Lung (tissue), 17 donors: ENCODE measurements at places on chromosomes 16 and 17. TPM values are rescaled to one million over a fixed set of nuclear protein-coding genes. Genes with fewer than 3 reads are reported as not detected.

B9D1 gene
- total RNA-seq = 47.9 TPM

EIF3CL gene
- 56.8 TPM for total RNA-seq

P2RX1 gene
- total RNA-seq = 4.6 TPM

ACSM3 gene
- total RNA-seq = 23.0 TPM

GRCh38 chr17:52201767-52202519, 43.4 kb upstream of the CA10 start:
- H3K27ac ChIP-seq = no peak overlapping the region
- no peak for DNase-seq
- H3K4me3 ChIP-seq = no peak overlapping the region
- H3K27me3 ChIP-seq = no peaks in the 10 kb centered on the region
- H3K4me1 ChIP-seq = no peaks in the 10 kb centered on the region
- H3K36me3 ChIP-seq = no peaks in the 10 kb centered on the region

- H3K4me1 ChIP-seq = no peaks in the 10 kb centered on the region
- peak; percentile 77 for DNase-seq
These were observed 16.7 kb downstream of the GNGT2 start for GRCh38 chr17:49193513-49194296.

- H3K27ac ChIP-seq = no peak overlapping the region
- H3K4me1 ChIP-seq = no peaks in the 10 kb centered on the region
- H3K27me3 ChIP-seq = no peaks in the 10 kb centered on the region
- peak; percentile 17 for DNase-seq
These were observed 22.6 kb downstream of the SCNN1B start for GRCh38 chr16:23324727-23325126.

DNA sequence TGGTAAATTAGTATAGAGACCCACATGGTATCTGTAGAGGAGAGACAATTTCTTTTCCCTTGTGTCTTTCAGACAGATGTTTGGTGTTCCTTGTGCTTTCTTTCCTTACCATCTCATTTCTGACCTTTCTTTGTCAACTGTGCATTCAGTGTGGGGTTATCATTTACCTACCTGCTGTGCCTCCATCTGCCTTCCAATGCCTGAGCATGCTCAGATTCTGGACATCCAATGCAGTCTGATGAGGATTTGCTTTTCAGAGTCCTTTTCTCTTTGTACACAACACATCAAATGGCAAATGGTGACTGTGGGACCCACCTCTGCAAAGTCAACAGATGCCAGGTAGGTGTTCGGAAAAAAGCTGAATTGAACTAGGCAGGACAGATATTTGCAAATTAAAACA, 364.8 kb downstream of the CA10 start:
- no peaks in the 10 kb centered on the region for H3K4me1 ChIP-seq
- no peaks in the 10 kb centered on the region for H3K27me3 ChIP-seq
- no peak for DNase-seq
- H3K4me3 ChIP-seq = no peak overlapping the region
- no peak overlapping the region for H3K27ac ChIP-seq

GRCh38 chr17:58913971-58914769, 158.5 kb downstream of the PPM1E start:
- H3K4me3 ChIP-seq = no peak overlapping the region
- H3K4me1 ChIP-seq = no peaks in the 10 kb centered on the region
- H3K36me3 ChIP-seq = no peaks in the 10 kb centered on the region
- H3K27ac ChIP-seq = no peak overlapping the region

- H3K36me3 ChIP-seq = peaks cover 5% of the 10 kb centered on the region
- H3K27ac ChIP-seq = peak overlapping the region; percentile 98
- peaks cover 17% of the 10 kb centered on the region for H3K4me1 ChIP-seq
- H3K27me3 ChIP-seq = no peaks in the 10 kb centered on the region
These were observed 1.5 kb upstream of the SRCAP start for GRCh38 chr16:30697264-30698138.

DNA sequence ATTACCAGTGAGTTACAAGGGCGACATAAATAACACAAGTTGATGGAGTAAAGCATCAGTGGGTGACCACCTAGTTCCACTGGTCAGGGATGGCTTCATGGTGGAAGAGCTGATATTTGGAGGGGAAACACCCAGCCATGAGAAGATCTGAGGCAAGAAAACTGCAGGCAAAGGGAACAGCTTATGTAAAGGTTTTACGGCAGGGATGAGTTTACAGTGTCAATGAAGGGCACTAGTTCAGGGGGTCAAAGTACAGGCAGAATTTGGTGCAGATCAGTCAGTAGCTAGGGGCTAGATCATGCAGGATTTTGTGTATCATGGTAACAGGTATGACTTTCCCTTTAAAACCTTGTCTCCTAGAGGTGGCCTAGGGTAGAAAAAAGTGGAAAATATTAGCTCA, 339.6 kb downstream of the PMP22 start:
- H3K4me3 ChIP-seq = no peak overlapping the region
- DNase-seq = no peak
- H3K27me3 ChIP-seq = no peaks in the 10 kb centered on the region
- no peaks in the 10 kb centered on the region for H3K36me3 ChIP-seq
- peaks cover 6% of the 10 kb centered on the region for H3K4me1 ChIP-seq
- H3K27ac ChIP-seq = no peak overlapping the region

GRCh38 chr16:57722210-57722499, 13.4 kb upstream of the KATNB1 start:
- no peaks in the 10 kb centered on the region for H3K27me3 ChIP-seq
- H3K36me3 ChIP-seq = no peaks in the 10 kb centered on the region
- H3K27ac ChIP-seq = no peak overlapping the region
- no peak overlapping the region for H3K4me3 ChIP-seq
- no peak for DNase-seq
- H3K4me1 ChIP-seq = no peaks in the 10 kb centered on the region

DNA sequence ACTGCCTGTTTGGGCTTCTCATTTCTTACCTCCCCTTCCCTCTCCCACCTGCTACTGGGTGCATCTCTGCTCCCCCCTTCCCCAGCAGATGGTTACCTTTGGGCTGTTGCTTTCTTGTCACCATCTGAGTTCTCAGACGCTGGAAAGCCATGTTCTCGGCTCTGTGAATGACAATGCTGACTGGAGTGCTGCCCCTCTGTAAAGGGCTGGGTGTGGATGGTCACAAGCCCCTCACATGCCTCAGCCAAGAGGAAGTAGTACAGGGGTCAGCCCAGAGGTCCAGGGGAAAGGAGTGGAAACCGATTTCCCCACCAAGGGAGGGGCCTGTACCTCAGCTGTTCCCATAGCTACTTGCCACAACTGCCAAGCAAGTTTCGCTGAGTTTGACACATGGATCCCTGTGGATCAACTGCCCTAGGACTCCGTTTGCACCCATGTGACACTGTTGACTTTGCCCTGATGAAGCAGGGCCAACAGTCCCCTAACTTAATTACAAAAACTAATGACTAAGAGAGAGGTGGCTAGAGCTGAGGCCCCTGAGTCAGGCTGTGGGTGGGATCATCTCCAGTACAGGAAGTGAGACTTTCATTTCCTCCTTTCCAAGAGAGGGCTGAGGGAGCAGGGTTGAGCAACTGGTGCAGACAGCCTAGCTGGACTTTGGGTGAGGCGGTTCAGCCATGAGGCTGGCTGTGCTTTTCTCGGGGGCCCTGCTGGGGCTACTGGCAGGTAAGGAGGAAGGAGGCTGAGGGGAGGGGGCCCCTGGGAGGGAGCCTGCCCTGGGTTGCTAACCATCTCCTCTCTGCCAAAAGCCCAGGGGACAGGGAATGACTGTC, at the start of gene CD68:
Gene CD68 (plus strand): TSS at position 638 of the 833 bp plus-strand sequence. CDS start 40 bp downstream, at position 678.
- H3K27me3 ChIP-seq = no peaks in the 10 kb centered on the region
- peaks cover 50% of the 10 kb centered on the region for H3K36me3 ChIP-seq
- peak within 1 kb of the TSS; percentile 92 for H3K27ac ChIP-seq

DNA sequence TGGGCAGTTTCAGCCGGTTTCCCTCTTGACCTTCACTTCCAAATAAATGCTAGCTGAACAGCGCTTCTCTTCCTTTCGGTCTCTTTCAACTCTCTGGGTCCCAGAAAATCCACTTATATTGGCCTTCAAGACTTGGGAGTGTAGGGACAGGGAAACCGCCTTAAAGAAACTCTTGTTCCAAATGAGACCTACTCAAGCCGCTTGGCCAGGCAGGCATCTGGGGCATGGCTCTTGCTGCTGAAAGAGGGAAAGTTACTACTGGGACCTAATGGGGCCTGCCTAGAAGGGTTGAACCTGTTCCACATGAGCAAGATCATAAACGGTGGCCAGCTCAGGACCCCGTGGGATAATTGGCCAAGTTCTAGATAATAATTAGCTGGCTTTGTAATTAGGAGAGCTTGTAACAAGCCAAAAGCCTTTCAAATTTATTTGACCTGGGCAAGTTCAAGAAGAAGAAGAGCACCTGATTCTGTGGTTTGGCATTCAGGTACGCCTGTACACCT, 13.2 kb downstream of the CDH1 start:
- H3K4me3 ChIP-seq = no peak overlapping the region
- H3K27ac ChIP-seq = peak overlapping the region; percentile 24
- no peaks in the 10 kb centered on the region for H3K4me1 ChIP-seq
- DNase-seq = no peak
- H3K36me3 ChIP-seq = no peaks in the 10 kb centered on the region

GRCh38 chr16:2749476-2749875, 3.0 kb upstream of the SRRM2 start:
- H3K27ac ChIP-seq = no peak overlapping the region
- no peaks in the 10 kb centered on the region for H3K4me1 ChIP-seq
- no peaks in the 10 kb centered on the region for H3K36me3 ChIP-seq
- no peak overlapping the region for H3K4me3 ChIP-seq
- DNase-seq = no peak

DNA sequence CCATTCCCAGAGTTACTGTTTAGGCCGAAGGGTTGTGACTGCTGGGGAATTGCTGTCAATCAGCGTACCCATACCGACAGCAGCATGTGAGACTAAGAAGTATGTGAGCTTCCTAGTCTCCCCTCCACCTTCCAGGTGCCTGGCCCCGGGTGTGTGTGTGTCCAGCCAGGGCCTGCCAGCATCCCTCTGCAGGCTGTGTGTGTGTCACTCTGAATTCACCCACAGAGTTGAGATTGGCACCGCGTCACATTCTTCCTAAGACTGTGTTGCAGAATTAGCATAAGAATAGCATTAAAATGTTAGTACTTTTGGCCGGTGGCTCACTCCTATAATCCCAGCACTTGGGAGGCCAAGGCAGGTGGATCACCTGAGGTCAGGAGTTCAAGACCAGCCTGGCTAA, 31.8 kb downstream of the PRMT7 start:
- H3K27me3 ChIP-seq = no peaks in the 10 kb centered on the region
- no peak overlapping the region for H3K27ac ChIP-seq
- no peak for DNase-seq
- no peak overlapping the region for H3K4me3 ChIP-seq
- H3K36me3 ChIP-seq = no peaks in the 10 kb centered on the region

- DNase-seq = no peak
- peaks cover 3% of the 10 kb centered on the region for H3K4me1 ChIP-seq
- no peak overlapping the region for H3K27ac ChIP-seq
- H3K36me3 ChIP-seq = peaks cover 10% of the 10 kb centered on the region
These were observed 11.1 kb downstream of the TAOK1 start for GRCh38 chr17:29401258-29401657.

- DNase-seq = peak; percentile 74
- no peak overlapping the region for H3K27ac ChIP-seq
- H3K36me3 ChIP-seq = no peaks in the 10 kb centered on the region
- no peak overlapping the region for H3K4me3 ChIP-seq
- H3K4me1 ChIP-seq = peaks cover 44% of the 10 kb centered on the region
- no peaks in the 10 kb centered on the region for H3K27me3 ChIP-seq
These were observed 8.3 kb downstream of the CCR7 start for GRCh38 chr17:40556884-40557414.

- H3K4me1 ChIP-seq = no peaks in the 10 kb centered on the region
These were observed 245.5 kb downstream of the CBLN1 start for GRCh38 chr16:49036126-49036525.
